ENCODE measurements at places on chromosomes 3 and 15.

DNA sequence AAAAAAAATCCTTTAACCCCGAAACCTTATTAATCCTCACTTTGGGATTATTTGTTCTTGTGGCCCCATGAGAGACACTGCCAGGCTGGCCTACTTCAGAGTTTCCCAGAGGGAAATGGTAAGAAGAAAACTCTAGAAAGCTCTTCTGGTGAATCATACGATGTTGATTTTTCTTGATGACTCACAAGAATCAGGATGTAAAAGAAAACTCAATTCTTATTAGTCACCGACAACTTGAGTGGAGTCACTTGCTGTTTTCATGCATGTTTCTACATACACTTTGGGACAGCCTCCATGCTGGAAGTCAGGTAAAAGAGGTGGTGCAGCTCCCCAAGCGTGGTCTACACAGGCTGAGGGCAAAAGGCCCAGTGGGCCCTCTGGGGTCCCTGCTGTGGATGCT lies 42.8 kb downstream of the MYO5C start:
- DNase-seq = peak; percentile 74

DNA sequence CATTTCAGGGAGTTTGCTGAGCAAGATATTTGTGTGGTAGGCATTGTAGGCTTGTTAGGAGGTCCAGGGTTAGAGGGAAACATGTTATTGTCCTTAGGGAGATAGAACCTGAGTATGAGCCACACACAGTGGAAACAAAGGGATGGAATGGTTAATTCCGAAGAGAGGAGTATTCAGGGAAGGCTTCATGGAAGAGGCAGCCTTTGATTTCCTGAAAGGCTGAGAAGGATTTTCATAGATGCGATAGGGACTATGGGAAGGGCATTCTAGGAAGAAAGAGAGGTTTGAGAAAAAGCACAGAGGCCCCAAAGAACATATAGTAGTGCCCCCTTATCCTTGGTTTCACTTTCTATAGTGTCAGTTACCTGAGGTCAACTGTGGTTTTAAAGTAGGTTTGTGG lies 81.7 kb downstream of the RAB11A start:
- DNase-seq = no peak

GRCh38 chr3:159380891-159381290 lies 579.0 kb downstream of the MFSD1 start:
- DNase-seq = no peak

GRCh38 chr3:157174649-157175498 lies 14.9 kb upstream of the CCNL1 start:
- DNase-seq = peak; percentile 96

DNA sequence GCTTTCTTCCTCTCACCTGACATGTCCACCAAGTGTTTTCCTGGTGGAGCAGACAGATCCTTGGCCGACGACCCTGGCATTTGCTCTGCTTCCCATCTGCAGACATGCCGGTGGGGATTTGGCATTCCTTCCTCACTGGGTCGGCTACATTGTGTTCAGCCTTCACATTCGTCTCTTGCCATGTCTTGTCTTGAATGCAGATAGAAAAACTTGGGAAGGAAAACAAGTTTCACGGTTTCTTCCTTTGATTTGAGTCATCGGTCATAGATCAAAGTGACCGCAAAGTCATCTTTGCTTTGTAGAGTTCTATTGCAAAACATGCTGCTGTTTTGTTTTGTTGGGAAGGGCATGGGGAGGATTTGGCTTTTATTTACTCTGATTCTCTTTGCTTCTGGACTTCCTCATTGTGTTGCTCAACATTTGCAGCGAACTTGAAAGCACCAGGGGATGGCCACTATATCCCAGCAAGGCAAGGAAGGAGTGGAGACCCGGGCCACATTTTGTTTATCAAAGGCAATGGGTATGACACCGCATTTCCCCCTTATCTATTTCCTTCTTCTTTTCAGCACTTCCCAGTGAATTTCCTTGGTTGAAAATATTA lies 321.3 kb downstream of the CACNA2D3 start:
- DNase-seq = no peak

DNA sequence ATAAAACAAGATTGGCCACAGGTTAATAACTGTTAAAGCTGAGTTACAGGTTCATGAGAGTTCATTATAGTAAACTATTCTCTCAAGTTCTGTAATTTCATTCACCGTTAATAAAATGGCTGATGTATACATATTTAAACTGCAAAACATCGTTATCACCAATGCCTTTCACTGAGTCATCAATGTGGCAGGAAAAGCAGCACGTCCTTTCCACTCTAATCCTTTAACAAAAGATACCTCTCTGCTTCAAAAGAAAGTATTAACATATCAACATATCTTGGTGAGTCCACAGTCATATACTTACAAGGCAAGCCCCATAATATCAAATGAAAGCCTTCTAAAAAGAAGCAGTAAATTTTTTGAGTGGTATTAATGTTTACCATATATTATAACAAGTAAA lies 54.5 kb downstream of the UACA start:
- DNase-seq = no peak

GRCh38 chr15:51401872-51402517 lies 60.5 kb downstream of the GLDN start:
- DNase-seq = peak; percentile 30

DNA sequence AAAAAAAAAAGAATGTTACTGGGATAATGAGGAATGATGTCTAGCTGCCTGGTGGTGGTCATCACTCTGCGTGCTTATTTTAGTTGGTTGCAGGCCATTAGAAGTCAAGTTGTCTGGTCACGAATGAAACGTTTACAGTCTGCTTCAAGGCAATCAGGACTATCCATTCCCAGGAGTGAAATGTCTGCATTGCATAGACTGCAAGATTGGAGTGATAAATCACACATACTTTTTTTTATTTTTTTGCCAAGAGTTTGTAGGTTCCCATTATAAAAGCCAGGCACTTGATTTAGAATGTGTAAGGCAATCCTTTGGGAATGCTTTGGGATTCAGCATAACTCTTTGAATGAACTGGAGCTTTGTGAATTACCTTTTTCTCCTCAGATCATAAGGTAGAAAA lies 132.3 kb downstream of the STAC start:
- no peak for DNase-seq

DNA sequence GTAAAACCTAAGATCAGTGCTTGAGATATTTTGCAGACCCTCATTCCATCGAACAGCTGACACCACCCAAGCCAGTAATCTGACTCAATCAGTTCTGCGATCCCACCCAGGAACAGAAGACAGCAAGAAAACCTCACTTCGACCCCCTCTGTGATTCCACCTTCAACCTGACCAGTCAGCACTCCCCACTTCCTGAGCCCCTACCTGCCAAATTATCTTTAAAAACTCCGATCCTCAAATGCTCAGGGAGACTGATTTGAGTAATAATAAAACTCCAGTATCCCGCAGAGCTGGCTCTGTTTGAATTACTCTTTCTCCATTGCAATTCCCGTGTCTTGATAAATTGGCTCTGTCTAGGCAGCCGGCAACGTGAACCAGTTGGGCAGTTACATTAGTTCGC lies 25.7 kb upstream of the CLDN16 start:
- no peak for DNase-seq

- no peak for DNase-seq
Observed at GRCh38 chr3:116394365-116394764, 50.9 kb downstream of the LSAMP start.

DNA sequence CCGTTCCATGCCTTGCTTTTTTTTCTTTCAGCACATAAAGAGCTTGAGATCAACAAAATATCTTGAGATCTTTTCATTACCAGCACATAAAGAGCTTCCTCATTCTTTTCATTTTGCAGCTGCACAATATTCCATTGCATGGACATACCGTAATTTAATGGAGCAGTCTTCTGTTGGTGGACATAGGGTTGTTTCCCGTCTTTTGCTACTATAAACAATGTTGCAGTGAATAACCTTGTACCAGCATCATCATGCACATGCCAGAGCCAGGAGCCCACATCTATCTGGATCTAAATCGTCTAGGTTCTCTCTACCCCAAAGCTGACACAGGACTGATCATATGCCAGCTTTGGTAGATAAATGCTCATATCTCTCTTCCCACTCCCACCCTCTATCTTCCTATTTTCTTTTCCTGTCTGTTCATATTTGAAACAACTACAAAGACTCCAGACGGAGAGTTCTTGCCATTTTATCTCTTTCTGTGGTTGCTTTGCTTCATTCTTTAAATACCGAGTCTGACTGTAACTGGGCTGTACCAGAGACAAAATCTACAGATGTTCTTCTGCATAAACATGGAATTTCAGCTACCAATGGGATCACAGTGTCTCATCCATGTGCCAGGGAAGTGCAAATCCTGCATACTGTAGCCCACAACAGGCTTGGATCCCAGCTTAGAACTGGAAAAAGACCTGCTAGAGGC lies 47.1 kb upstream of the AKAP13 start:
- DNase-seq = peak; percentile 51

DNA sequence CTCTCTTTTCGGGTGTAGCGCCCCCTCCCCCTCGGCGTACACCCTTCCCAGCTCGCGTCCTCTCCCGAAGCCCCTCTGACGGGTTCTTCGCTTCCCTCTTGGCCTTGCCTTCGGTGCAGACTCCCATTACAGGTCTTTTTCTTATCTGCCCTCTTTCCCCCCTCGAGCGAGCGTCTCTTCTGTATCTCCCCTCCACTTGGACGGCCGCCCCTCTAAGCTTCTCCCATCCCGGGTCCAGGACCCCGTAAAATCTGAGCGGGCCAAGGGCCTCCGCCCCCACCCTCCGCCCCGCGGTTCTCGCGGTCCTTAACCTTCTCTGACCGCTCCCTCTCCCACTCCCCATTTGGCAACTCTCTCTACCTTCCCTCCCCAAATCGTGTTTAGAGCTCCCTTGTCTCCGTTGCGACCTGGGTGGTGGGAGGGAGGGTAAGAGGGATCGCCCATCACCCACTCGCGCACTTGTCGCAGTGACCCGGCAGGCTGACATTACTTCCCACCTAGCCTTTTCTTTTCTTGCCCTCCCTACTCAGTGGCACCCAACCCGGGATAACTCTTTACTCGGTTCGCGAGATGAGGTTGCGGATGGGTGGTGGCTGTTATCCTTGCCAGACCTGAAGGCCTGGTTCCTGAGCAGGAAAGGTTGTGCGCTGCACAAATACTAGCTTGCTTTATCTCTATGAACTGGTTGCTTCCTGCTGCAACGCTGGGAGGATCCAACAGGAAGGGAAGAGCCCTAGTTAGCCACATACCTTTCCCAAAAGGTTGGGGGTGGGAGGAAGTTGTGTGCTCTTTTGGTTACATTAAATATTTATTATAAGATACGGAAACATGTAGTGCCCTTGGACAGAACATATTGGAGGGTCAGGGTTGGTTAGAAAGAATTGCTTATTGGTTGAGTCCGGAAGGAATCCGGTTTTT lies 922 bp downstream of the RAB11A start:
- DNase-seq = peak; percentile 13

- no peak for DNase-seq
Observed at GRCh38 chr3:165754219-165755007, 82.8 kb downstream of the BCHE start.

DNA sequence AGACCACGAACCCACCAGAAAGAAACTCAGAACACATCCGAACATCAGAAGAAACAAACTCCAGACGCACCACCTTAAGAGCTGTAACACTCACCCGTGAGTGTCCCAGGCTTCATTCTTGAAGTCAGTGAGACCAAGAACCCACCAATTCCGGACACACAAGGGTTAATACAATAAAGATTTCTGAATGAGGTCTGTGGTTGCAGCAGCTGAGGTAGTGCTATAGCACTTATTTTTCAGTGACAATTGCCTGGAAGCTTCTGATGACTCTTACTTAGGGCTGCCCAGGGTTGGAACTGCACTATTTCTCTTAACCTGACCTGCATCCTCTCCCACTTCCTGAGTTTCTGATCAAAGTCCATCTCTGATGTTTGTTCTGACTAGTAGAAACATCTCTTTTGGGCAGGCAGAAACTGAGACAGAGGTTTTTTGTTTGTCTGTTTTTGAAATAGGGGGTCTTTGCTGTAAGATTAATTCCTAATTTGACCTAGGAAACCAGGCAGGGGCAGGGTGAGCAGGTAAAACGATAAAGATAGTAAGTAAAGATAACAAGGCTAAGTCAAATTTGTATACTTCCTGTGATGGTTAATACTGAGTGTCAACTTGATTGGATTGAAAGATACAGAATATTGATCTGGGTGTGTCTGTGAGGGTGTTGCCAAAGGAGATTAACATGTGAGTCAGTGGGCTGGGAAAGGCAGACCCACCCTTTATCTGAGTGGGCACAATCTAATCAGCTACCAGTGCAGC lies 169.1 kb downstream of the GAP43 start:
- no peak for DNase-seq

DNA sequence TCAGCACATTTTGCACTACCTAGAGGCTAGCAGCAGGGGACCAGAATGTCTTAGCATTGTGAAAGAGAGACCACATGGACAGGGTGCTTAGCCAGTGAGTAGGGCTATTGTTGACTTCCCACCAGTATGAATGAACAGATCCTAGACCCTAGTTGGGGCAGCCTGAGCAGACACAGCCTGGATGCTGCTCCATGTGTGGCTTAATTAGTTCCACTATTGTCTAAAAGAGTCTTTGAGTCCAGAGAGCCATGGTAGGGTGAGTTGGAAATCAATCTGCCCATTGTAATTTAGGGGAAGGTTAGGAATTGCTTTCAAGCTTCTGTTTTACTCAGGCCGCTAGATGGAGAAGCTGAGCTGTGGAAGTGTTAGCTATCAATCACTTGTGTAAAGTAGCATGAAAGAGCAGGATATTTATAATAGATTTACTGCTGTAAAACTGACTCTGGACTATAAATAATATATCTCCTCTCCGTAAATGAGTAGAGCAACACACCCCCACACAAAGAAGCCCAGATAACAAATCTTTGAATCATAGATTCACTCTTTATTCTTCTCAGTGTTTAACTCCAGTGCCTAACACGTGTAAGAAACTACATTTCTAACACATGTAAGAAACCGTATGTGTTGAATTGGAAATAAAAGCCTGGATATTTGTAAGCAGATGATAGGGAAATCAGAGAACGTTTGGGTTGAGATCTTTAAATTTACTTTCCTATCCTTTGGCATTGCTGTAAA lies 4.1 kb upstream of the GCSAM start:
- DNase-seq = peak; percentile 17

- no peak for DNase-seq
Observed at GRCh38 chr3:186121968-186122367, 13.1 kb upstream of the ETV5 start.

DNA sequence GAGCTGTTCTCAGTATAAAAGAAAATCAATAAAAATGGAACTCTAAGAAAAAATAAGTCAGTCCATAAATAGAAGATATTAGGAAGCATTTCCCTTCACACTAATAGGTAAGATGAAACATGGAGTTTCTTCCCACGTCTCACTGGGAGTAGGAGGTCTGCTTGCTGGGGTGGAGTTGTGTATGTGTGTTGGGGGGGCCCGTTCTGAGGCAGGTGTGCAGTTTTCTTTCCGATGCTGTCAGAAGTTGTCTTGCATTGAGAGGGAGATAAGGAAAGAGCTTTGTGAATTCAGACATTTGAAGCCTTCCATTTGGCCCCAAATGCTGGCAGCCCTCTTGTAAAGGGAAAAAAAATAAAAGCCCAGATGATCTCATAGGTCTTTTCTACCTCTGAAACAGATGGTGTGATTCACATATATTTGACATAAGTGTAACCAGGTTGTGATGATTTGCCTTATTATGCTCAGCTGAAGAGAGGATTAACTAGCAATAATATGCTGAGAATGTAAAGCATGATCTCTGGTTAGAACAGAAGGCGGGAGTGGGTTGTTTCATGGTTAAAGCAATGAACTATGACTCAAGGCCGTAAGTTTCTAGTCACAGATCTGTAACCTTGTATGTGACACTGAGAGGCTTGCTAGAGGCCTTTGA lies 8.8 kb downstream of the RASGRP1 start:
- no peak for DNase-seq

All from HTR-8/SVneo (cell line).